ENCODE measurements at places on chromosomes 6 and 20.

DNA sequence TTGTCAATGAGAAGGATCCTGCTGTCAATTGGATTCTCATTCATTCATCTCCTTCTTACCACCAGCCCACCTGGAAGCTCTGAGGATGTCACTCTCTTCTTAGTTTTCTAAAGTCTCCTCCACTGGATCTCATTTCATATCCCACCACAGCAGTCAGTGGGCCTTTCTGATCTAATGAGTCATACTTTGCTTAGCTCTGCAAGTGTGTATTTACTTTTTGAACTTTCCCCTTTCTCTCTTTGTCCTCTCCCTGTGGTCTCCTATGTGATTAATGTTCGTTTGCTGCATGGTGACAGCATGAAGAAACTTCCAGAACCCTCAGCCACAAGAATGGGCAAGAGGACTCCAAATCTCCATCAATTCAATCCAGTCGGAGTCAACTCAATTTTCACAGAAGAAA, 63.6 kb upstream of the SYNDIG1 start:
- H3K4me3 ChIP-seq = no peak overlapping the region
- no peaks in the 10 kb centered on the region for H3K27me3 ChIP-seq
- no peak overlapping the region for H3K27ac ChIP-seq
- no peaks in the 10 kb centered on the region for H3K36me3 ChIP-seq

- H3K36me3 ChIP-seq = no peaks in the 10 kb centered on the region
- H3K4me1 ChIP-seq = peaks cover 36% of the 10 kb centered on the region
- peaks cover 78% of the 10 kb centered on the region for H3K27me3 ChIP-seq
- no peak overlapping the region for H3K27ac ChIP-seq
- peak overlapping the region; percentile 54 for H3K4me3 ChIP-seq
- DNase-seq = peak; percentile 61
Measured at GRCh38 chr20:63497946-63498935, 642 bp downstream of the EEF1A2 start.

DNA sequence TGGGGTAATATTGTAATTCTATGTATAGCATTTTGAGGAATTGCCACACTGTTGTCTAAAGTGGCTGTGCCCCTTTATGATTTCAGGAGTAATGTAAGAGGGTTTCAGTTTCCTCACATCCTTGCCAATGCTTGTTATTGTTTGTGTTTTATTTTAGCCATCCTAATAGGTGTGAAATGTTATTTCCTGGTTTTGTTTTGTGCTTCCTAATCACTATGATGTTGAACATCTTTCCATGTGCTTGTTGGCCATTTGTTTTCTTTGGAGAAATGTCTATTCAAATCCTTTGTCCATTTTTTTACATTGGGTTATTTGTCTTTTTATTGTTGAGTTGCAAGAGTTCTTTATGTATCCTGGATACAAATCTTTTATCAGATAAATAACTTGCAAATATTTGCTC, 97.3 kb upstream of the MLIP start:
- H3K4me3 ChIP-seq = no peak overlapping the region
- no peak overlapping the region for H3K27ac ChIP-seq
- no peaks in the 10 kb centered on the region for H3K27me3 ChIP-seq
- no peaks in the 10 kb centered on the region for H3K4me1 ChIP-seq

DNA sequence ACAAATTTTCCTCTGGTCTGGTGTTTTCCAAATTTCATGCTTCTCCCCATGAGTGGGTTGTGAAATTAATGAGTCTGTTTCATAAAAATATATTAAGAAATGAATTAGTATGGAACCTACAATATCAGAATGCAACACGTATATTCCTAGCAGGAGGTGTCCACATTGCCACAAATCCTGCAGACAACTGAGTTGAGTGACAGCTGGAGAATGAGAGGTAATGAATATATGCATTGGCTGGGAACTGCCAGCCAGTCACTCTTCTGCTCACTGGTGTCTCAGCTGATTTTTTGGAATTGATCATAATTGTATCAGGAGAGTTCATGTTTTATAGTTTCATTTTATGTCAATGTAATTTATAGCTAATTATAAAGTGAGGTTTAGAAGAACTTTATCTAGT, 6.3 kb upstream of the ARFGEF3 start:
- H3K27ac ChIP-seq = no peak overlapping the region
- H3K4me1 ChIP-seq = no peaks in the 10 kb centered on the region
- no peak for DNase-seq
- no peak overlapping the region for H3K4me3 ChIP-seq
- H3K36me3 ChIP-seq = no peaks in the 10 kb centered on the region

DNA sequence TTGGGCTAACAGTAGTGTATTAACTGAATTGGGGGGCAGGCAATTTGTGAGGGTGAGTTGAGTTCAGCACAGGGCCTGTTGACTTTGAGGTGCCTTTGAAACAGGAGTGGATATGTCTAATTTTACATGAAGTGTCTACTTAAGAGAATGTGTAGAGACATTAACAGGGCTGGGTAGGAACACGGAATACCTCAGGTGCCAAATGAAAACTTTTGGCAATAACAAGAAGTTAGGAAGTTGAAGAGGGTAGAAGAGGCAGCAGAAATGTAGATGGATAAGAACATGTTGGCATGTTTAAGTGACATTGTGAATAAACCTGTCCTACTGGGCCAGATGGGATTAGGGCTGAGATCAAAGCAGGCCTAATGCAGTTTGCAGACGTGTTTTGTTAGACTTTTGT, 117.0 kb downstream of the SLC16A10 start:
- H3K4me3 ChIP-seq = no peak overlapping the region
- no peaks in the 10 kb centered on the region for H3K36me3 ChIP-seq
- peaks cover 7% of the 10 kb centered on the region for H3K4me1 ChIP-seq
- no peak for DNase-seq
- H3K27me3 ChIP-seq = no peaks in the 10 kb centered on the region
- H3K27ac ChIP-seq = no peak overlapping the region

GRCh38 chr20:2767768-2768631, 32.4 kb downstream of the CPXM1 start:
- DNase-seq = no peak
- H3K27ac ChIP-seq = peak overlapping the region; percentile 6
- H3K36me3 ChIP-seq = no peaks in the 10 kb centered on the region
- H3K4me1 ChIP-seq = peaks cover 15% of the 10 kb centered on the region

DNA sequence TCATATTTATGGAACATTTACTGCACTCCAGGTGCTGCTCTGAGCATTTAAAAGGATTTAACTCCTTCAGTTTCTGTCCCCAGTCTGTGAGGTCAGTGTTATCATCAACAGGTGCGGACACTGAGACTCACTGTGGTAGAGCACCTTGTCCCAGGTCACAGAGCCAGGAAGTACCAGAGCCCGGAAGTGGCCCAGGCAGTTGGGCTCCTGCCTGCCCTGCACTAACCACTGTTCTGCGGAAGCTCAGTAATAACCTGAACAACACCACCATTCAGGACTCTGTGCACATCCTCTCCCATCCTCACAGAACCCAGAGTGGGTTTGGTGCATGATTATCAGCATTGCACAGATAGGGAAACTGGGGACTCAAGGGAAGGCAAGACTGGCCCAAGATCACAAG, 16.8 kb upstream of the SIRPG start:
- no peaks in the 10 kb centered on the region for H3K36me3 ChIP-seq
- H3K4me1 ChIP-seq = no peaks in the 10 kb centered on the region
- DNase-seq = no peak
- no peak overlapping the region for H3K27ac ChIP-seq

DNA sequence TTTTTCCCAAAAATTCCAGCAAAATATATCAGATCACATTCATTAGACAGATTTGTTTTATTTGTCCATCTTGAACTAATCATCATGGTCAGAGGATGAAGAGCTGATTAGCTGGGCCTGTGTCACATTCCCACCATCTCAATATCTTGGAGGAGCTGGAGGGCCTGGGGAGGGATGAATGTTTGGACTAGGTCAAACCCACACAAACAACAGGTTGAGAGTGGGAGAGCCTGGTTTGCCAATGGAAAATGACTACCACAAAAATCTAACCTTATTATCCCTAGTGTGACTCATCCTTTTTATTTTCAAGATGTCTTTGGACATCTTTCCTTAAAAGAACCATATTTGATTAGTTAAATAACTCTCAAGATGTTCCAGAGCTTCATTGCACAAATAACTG, 242.4 kb downstream of the OGFRL1 start:
- H3K36me3 ChIP-seq = no peaks in the 10 kb centered on the region
- DNase-seq = no peak
- H3K27ac ChIP-seq = no peak overlapping the region
- no peaks in the 10 kb centered on the region for H3K27me3 ChIP-seq
- H3K4me1 ChIP-seq = no peaks in the 10 kb centered on the region

DNA sequence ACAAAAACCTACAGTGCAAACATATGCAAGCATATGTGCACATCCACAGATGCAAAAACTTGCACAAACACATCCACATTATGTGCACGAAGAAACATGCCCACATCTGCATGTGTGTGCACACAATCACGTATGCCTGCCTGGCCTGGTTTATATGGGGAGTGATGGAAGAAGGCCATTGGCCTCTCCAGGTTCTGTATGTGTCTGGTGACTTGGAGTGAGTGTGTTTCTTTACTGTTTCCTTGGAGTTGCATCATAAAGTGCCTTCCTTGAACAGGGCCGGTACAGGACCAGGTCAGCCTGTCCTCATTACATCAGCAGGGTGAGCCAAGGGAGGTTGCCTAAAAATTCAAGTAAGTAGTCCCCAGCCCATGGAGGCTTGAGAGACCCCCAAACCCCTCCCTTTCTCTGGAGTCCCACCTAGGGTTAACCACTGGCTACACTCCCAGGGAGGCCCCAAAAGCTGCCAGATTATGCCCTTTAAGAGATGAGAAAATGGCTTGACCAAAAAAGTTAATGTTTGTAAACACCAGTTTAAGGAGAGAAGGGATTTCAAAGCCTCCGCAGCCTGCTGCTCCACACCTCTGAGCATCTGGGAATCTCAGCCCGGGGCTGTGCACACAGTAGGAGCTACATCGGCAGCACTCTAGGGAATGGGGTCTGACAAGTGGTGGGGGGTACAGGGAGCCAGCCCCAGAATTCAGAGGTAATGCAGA, 140.8 kb downstream of the VEGFA start:
- no peak for DNase-seq
- no peak overlapping the region for H3K27ac ChIP-seq
- no peak overlapping the region for H3K4me3 ChIP-seq
- peaks cover 3% of the 10 kb centered on the region for H3K4me1 ChIP-seq
- peaks cover 2% of the 10 kb centered on the region for H3K27me3 ChIP-seq

GRCh38 chr20:54004445-54004844, 65.9 kb downstream of the BCAS1 start:
- peaks cover 8% of the 10 kb centered on the region for H3K27me3 ChIP-seq
- H3K4me1 ChIP-seq = no peaks in the 10 kb centered on the region
- no peak overlapping the region for H3K4me3 ChIP-seq
- no peaks in the 10 kb centered on the region for H3K36me3 ChIP-seq

DNA sequence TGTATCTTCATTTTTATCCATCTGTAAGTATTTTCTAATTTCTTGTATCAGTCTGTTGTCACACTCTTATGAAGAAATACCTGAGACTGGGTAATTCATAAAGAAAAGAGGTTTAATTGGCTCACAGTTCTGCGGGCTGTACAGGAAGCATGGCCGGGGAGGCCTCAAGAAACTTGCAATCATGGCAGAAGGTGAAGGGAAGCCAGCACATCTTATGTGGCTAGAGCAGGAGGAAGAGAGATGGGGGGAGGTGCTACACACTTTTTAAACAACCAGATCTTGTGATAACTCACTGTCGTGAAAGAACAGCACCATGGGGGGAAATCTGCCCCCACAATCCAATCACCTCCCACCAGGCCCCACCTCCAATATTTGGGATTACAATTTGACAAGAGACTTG, 10.9 kb upstream of the BCKDHB start:
- no peak for DNase-seq
- no peaks in the 10 kb centered on the region for H3K27me3 ChIP-seq
- H3K4me1 ChIP-seq = no peaks in the 10 kb centered on the region
- H3K4me3 ChIP-seq = no peak overlapping the region
- H3K36me3 ChIP-seq = no peaks in the 10 kb centered on the region

DNA sequence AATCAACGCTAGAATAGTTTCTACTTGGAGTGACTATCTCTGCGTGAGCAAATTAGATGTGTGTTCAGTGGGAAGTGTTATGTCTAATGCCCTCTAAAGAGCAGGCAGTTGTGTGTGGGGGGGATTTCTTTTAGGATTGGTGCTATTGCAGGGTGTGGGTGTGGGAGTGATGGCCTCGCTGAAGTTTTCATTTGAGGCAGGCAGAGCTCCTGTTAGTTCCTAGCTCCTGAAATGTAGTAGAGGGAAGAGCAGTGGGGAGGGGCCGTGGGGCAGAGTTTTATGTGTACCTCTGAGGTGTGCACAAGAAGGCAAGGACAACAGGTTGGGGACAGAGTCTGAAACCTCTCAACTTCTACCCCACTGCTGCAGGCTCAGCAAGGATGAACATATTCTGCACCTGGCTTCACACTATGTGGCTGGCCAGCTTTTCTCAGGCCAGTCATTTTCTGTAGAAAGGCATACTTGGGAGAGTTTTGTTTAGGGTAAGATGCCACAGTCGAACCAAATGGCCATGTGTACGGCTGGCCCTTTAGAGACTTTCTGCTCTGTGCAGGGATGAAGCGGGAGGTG, 229.2 kb upstream of the SUPT3H start:
- peaks cover 34% of the 10 kb centered on the region for H3K4me1 ChIP-seq
- H3K4me3 ChIP-seq = no peak overlapping the region
- H3K27me3 ChIP-seq = no peaks in the 10 kb centered on the region
- no peak for DNase-seq
- no peaks in the 10 kb centered on the region for H3K36me3 ChIP-seq

All from suprapubic skin (tissue), 4 donors.